ENCODE measurements at places on chromosomes 11 and 22.
A peak's percentile ranks its signal among the peaks of the same experiment; 100 is the strongest.

- ATAC-seq = no peak
Observed at GRCh38 chr22:43437871-43438475, 26.2 kb downstream of the MPPED1 start.

GRCh38 chr22:44445307-44445680 lies 52.7 kb downstream of the RTL6 start:
- no peak for ATAC-seq

DNA sequence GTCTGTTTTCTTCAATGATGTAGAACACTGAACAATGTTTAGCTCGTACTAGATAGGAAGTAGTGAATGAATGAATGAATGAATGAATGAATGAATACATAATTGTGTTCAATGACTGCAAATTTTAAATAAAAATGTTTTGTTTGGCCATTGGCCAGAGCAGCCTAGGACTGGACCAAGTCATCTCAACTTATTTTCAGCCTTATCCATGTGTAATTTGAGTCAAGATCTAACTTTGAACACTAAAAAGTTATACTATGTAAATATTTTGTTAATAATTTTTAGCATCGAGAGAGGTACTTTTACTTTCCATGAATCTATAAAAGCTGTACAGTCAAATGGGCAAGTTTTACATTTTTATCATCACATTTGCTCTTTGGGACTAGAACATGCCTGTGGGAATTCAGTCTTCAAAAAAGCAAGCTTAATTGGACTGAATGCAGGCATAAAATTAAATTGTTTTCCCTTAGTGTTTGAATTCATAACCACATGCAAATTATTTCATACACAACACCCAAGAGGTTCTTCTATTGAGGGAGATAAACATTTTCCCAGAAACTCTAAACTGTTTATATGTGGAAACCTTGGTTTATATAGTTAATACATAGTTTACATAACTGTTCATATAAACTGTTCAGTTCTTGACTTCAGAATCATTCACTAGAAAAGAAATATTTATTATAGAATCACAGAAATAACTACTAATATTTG lies 222.1 kb upstream of the ANO3 start:
- ATAC-seq = no peak

- ATAC-seq = no peak
Observed at GRCh38 chr11:44789496-44789895, 62.7 kb downstream of the TSPAN18 start.

GRCh38 chr22:48939441-48940265 lies 888.0 kb downstream of the BRD1 start:
- ATAC-seq = no peak

GRCh38 chr22:31230871-31231621 lies 18.9 kb downstream of the LIMK2 start:
- ATAC-seq = peak; percentile 85

- no peak for ATAC-seq
Observed at GRCh38 chr11:69642549-69642912, 1.6 kb downstream of the CCND1 start.

DNA sequence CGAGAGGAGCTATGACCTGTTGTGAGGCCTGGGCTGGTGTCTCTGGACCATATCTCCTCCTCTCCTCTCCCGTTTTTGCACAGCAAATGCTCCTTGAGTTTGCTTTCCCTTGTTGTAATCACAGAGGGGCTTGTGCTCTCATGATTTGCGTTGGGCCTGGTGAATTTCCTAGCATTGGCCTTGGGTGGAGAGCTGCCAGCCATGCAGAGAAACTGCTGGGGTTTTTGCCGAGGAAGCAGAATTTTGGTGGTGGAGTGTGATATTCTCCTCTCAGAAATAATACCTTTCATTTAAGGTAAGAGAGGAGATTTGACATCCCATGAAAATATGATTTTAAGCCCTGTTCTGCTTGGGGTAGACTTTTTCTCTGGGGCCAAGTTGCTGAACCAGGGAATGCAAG lies 175.7 kb upstream of the CADM1 start:
- ATAC-seq = no peak

- ATAC-seq = no peak
Observed at GRCh38 chr11:43943372-43943930, 1.0 kb downstream of the C11orf96 start.

- ATAC-seq = no peak
Observed at GRCh38 chr22:46626911-46627805, 7.0 kb downstream of the GRAMD4 start.

GRCh38 chr11:128208329-128209137 lies 378.8 kb downstream of the ETS1 start:
- peak; percentile 76 for ATAC-seq

DNA sequence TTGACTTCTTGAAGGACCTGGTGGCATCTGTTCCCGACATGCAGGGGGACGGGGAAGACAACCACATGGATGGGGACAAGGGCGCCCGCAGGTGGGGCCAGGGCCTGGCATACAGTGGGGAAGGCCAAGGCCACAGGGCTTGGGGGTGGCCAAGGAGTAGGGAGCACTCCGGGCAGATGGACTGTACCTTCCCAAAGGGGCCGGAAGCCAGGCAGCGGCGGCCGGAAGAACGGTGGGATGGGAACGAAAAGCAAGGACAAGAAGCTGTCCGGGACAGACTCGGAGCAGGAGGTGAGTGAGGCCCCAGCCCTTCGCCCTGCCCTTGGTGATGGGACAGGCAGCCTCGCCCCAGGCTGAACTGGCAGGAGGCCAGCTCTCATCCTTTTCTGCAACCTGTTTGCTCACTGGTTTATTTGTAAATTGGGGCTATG lies 1.2 kb downstream of the DRAP1 start:
- no peak for ATAC-seq

DNA sequence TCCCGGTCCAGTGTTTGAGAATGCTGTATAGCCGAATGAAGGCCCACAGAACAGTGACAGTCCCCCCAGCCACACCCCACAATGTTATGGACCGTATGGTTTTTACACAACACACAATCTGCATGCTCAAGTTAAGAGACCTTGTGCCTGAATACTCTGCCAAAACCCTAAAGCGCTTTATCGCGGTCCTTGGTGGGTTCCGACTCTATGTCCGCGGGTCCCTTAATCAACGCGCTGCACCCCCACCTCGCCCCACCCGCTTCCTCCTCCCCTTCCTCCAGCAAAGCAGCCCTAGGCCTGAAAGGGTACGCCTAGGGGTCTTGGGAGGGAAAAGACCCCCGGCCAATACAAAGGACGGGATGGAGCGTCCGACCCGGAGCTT lies 442 bp downstream of the COPB1 start:
- ATAC-seq = peak; percentile 44

GRCh38 chr11:105368711-105369110 lies 229.1 kb upstream of the CARD18 start:
- ATAC-seq = no peak

DNA sequence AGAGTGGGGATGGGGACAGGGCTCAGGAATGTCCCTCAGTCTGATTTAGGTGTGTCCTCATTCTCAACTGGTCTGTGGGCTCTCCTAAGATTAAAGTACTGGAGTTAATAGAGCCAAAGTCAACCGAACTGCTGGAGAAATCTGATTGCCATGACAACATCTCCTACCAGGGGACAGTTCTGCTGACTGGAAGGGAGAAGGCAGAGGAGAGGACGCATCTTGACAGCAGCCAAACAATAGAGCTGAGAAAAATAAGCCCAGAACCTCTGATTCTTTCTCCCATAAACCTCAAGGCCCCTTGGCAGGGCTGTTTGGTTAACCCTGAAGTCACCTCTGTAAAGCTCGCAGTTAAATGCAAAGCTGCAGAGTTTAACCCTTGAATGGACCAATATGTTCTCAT lies 2.8 kb downstream of the KCTD14 start:
- ATAC-seq = peak; percentile 43

DNA sequence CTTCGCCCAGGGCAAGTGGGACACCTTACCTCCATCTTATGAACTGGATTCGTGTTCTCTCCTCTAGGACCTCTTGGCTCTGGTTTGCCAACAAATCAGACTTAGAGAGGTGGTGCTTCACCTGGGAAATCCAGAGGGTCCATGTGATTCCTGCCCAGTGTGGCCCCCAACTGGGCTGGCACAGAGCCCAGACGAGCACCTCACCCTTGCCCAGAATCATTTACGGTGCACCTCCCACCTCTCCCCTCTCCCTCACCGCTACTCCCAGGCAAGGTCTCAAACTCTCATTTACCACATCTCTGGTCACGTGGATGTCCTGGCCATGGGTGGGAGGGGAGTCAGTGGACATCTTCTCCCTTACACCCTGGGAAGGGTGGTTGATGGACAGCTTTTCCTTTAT lies 1.1 kb downstream of the SPATA19 start:
- ATAC-seq = no peak

DNA sequence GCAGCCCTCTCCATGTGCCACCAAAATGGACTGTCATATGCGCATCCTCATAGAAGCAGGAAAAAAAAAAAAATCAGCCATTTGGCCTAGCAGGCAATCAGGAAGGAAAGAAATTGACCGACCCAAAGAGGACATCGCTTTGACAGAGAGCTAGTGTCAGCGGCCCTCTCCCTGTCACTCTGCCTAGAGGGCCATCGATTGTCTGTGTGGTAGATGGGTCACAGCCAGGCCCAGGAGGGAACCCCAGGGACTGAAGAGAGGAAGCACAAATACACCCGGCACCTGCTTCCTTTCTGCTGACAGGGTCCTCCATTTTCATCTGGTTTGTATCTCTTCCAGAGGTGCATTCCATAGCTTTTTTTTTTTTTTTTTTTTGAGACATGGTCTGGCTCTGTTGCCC lies 21.8 kb downstream of the VPS37C start:
- ATAC-seq = no peak

DNA sequence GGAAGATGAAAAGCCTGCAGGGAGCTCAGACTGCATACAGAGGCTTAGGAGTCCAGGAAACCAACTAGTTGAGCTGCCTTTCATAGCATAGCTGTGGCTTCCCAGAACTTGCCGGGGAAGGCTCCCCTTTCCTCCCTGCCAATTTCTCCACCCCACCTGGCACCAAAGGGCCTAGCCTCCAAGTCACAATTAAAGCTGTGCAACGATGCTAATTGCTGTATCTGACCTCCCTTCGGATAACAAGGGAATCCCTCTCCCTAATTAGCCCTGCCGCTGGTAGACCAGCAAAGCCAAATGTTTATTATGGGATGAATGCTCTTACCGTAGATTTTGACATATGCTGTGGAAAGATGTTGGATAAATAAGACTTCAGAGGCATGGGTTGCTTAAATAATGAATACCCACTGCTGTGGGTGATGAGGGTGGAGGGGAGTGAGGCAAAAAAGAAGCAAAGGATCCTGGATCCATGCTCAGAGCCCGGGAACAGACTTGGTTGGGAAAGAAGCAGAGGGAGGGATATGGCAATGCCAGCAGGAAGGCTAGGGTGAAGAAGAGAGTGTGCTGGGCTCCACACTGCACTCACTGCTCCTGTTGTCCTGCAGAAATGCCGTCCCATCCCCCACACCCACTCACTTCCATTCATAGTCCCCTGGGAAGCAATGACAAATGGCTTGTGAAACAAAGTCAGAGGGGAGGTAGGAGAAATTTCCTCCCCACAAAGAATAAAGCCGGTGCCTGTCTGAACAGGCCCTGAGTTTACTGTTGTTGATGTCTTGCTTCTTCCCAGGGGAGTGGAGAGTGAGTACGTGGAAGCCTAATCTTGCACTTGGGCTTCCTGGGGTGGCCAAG lies 608.1 kb upstream of the CADM1 start:
- no peak for ATAC-seq

DNA sequence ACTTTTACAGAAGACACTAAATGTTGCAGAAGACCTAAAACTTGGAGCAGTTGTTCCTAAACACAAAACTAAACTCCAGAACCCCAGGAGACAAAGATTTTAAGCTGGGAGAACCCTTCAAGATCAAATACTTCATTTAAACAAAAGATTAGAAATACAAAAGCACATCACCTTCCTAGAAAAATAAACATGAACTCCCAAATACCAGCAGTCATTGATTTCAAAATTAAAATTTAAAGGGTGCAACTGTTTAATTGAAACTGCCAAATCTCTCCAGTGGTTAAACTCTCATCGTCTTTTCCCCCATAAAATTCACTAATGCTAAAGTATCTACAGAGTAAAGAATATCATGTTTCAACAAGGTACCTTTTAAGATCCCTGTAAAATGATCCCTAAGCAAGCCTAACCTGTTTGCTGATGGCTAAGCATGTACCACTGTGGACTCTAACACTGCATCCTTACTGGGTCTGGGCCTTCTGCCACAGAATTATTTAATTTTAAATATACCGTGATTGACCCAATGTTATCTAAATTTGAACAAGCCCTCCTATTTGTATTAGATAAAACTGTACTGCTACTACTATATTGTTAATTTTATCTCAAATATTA lies 53.7 kb upstream of the CCDC34 start:
- no peak for ATAC-seq

DNA sequence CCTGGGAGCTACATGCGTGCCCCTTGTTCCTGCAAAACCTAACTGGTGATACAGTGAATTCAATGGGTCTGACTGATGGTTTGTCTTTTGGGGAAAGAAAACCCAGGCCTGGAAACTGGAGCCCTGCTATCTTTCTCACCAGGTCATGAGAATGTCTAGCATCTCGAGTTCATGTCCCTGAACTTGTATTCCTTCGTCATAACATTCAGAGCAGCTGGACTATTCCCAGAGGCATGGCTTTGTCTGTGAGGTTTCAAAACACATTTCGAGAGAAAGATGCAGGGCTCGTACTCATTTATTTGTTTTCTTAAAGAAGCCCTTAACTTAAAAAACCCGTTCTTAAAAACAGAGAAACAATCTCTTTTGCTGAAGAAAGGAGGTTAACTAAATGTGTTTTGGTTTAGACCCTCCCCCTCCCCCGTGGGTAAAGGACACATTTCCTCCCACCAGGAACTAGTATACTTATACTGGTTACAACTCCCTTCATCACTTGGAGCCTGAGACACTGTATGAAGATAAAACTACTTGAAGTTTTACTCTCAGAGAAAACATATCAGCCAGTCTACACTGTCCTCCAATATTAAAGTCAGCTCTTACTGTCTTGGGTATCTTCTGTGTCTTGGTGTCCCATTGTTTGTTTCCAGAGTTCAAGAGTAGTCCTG lies 43.2 kb downstream of the ME3 start:
- ATAC-seq = no peak

DNA sequence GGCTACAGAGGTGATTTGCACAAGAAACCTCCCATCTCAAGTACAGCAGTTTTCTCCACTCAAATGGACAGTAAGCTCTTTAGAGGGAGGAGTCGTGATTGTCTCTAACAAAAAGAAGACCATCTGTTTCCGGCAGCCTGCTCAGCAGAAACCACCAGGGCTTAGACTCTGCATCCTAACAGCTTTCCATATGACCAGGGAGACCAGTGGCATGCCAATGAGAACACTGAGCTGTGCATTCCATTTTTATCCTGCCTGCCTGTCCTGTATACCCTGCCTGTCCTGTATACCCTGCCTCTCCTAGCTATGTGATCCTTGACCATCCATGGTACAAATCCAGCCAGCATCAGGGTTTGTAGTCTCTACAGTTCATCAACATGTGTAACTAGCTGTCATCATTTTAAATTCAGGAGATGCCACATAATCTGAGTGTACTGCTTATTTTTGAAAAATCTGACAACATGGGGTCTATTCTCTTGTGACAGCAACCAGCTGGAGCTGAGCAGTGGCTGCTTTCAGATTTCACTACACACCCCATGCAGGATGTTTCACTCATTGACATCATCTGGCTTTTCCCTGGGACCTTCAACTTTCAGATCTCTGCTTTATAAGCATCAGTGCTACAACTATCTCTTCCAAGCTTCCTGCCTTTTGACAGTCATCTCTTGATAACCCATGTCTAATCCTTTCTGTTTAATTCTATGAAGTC lies 50.5 kb upstream of the POU2AF2 start:
- no peak for ATAC-seq
